ENCODE measurements at places on chromosomes 7 and 10.

GRCh38 chr7:55449992-55450535 lies 84.9 kb downstream of the LANCL2 start:
- DNase-seq: no peak

GRCh38 chr7:6151994-6152735 lies 120.3 kb downstream of the CYTH3 start:
- no peak for DNase-seq

DNA sequence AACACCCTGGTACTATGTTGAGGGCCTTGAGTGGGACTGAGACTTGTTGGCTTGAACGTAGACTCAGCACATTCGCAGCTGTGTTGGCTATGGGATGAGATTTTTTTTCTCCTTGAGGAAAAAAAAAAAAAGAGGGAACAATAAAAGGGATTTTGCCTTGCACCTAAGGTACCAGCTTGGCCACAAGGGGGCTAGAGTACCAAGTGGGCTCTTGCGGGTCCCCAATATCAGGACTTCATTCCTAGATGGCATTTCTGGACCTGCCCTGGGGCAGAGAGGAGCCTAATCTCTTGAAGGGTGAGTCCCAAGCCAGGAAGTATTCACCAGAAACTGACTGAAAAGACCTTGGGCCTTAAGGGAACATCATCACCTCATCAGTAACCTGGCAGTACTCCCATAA lies 1083.6 kb upstream of the PHF14 start:
- no peak for DNase-seq

GRCh38 chr10:43294892-43295291 lies 28.0 kb upstream of the RASGEF1A start:
- no peak for DNase-seq

DNA sequence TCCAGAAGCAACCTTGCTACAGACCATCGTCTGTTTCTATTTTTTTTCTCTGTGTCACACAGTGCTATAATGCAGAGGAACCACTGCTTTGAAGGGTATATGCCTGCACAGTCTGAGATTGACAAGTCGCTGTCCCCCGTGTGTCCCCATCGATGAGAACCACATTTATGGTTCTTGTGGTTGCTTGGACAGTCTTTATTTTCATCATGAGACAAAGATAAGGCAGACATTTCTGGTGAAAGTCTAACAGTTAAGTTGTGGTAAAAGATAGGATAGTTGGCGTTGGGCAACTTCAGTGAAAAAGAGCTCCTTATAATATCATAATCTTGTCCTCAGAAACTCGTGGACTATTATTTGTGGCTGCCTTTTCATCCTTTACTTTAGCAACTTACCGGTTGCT lies 6.3 kb upstream of the AKR1E2 start:
- no peak for DNase-seq

- no peak for DNase-seq
Measured at GRCh38 chr10:33974976-33975478, 640.6 kb upstream of the NRP1 start.

DNA sequence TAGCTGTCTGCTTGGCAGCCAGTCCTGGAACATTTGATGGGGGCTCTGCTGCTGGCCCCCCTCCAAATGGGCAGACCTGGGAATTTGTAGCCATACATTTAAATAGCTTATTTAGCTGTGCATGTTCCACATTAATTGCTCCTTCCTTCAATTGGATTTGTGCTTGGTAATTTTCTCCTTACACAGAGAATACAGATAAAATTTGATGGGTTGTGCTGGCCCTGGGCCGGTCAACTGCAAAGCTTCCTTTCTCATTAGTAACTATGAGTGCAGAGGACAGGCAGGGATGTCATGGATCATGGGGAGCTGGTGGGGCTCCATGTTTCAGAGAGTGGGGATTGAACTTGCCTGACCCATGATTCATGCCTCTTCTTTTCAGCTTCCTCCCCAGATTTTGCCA lies 201.5 kb upstream of the GHITM start:
- DNase-seq: no peak

GRCh38 chr7:55965805-55966421 lies 1.5 kb downstream of the NIPSNAP2 start:
- no peak for DNase-seq

- DNase-seq: no peak
Measured at GRCh38 chr7:36597090-36597773, 127.1 kb downstream of the AOAH start.

- DNase-seq: no peak
Measured at GRCh38 chr7:96327429-96327828, 5.5 kb upstream of the SLC25A13 start.

- no peak for DNase-seq
Measured at GRCh38 chr10:28151636-28152035, 151.2 kb downstream of the MPP7 start.

- no peak for DNase-seq
Measured at GRCh38 chr10:107715565-107715964, 551.1 kb upstream of the SORCS1 start.

- DNase-seq: peak; percentile 22
Measured at GRCh38 chr7:45021604-45022296, 21.7 kb downstream of the CCM2 start.

GRCh38 chr7:44235582-44236332 lies 35.0 kb downstream of the YKT6 start:
- no peak for DNase-seq

DNA sequence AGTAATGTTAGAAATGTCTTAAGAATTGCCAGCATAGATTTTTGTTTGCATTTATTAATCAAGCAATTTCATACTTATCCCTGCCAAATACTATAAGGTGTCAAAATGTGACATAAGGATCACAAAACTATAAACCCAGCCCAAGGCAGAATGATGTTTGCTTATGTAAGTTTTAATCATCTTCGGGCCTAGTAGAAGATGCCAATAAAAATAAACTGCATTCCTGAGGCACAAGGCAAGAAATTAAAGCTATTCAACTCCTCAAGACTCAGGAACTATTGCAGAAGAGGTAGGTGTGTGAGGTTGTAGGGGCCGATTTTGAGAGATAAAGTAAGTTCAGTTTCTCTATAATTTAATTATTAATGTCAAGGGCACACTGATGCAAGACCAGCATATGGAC lies 189.4 kb upstream of the AHR start:
- DNase-seq: no peak

DNA sequence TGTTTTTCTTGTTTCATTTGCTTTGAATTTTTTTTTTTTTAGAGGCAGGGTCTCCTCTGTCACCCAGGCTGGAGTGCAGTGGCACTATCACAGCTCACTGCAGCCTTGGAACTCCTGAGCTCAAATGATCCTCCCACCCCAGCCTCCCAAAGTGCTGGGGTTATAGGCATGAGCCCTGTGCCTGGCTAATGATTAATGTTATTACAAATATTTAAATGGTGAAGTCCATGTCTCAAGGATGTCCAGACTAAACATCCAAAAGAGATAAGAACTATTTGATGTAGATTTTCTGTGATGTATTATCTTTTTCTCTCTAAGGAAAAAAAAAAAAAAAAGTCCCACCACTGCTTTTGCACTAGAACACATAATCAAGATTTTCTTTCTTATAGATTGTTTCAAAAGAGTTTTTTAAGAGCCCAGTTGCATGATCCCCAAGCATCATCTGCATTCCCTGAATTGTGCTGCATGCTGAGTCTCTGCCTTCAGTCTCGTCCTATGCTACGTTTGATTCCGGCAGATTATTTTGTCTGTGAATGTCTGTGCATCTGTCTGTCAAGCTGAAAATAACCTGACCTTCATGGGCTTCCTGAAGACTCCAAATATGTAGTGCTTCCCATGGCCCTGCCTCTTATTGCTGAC lies 33.4 kb downstream of the MACROH2A2 start:
- no peak for DNase-seq

DNA sequence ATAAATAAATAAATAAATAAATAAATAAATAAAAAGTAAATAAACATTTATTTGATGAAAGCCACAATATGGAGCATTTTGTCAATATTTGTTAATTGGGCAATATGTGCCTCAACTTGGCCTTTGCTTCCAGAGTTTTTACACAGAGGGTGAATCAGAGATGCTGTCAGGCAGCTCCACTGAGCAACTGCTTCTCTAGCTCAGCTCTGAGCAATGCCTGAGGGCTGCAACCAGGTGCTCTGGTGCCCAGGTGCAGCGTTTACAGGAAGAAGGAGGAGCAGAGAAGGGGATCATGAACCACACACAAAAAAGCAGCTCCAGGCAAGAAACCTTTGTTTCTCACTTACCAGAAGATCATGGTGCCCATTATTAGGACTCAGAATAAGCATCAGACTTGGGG lies 876.2 kb upstream of the AUTS2 start:
- DNase-seq: no peak

DNA sequence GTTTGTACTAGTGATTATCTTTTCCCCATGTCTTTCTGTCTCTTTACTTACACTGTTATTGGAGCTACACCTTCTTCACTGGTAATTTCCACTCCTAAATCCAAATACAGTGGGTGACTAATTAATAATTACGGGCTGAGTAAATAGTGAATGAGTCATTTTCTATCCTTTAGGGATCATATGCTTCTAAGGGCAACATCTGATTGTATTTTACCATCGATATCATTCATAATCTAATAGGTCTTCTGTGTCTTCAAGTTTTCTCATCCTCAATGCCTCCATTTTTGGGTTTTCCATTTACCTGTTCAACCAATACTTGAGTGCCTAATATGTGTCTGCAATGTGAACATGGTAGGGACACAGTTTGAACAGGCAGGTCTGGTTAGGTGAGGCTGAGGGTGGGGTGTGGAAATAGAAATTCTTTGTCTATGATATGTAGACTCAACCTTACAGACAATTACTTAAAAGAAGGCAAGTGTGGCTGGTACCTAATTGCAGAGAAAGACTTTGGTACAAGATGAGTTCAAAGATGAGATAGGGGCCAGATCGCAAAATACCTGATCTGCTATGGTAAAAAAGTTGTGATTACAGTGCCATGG lies 5.9 kb upstream of the DHX32 start:
- no peak for DNase-seq

GRCh38 chr10:131657318-131657984 lies 243.4 kb upstream of the PPP2R2D start:
- DNase-seq: no peak

GRCh38 chr10:79904671-79905321 lies 44.1 kb downstream of the SFTPD start:
- peak; percentile 73 for DNase-seq

GRCh38 chr7:88792361-88792760 lies 3.2 kb downstream of the TEX47 start:
- no peak for DNase-seq

DNA sequence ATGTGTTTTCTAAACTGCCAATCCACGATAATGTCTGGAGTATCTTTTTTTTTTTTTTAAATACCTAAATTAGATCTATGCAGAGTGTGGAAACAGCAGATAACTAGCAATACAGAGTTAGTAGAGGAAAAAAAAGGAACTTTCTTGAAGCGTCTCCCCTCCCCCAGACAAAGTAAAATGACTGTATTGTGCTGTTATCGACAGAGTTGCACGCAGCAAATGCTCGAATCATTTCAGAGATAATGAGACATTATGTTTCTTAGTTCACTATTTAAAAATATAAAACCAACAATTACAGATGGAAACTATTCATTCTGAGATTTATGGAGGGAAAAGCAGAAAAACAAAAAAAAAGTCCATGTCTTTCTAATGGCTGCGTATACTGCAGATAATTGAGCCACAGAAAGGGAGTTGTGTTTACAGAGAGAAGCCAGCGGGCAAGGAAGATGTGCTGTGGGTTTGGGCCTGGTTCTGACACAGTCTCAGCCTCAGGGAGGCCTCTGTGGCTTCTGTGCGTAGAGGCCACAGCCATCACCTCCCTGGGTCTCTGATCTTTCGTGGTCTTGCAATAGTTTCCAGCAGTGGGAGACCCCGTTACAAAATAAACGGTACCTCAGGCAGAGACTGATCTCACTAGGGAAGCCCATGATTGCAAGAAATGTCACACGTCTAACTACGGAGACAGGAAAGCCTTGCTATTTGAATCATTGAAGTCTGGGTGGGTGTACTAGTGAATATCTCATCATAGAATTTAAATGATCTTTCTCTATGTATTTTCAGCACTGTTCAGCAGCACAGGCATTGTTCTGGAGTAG lies 19.1 kb upstream of the KLF6 start:
- DNase-seq: peak; percentile 72

DNA sequence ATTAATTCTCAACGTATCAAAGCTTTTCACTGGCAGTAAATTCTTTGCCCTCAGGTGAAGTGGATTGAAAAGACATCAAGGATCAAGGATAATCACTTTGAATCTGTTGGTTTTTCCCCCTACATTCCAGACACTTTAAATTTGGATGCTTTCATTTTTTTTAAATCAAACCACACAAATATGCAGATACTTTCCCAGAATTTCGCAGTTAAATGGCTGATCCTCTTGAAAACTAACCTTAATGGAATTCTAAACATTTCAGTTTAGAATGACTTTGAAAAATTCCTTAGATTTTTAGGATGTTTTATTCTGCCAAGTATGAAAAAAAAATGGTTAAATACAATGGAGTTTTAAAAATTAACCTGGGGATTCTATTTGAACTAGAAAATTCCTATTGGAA lies 325.9 kb downstream of the GFRA1 start:
- DNase-seq: no peak

DNA sequence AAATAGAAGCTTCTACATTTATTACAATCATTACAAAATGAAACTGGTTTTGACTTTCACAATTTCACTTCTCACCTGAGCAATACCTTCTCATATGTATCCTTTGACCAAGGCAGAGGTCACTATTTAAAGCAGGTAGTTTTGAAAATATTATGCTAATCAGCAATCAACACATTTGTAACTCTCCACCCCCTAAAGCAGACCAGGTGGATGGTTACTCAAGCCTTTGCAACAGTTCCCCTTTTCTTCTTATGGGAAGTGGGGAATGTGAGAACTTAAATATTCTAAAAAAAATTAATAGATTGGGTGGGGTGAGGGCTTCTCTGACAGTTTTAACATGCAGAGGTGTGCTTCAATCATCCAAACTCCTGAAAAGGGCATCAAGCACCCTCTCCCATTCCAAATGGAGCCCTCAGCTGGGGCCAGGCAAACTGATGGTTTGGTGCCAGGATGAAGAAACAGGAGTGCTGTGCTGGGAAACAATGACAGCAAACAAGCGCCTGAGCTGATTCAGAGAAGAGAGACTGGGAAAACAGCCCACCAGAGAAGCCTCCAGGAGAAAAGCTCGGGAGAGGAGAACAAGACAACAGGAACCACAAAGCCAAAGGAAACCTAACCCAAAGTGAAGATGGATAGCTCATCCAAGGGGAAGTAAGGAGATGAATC lies 17.1 kb downstream of the RAPGEF5 start:
- no peak for DNase-seq

- DNase-seq: peak; percentile 97
Measured at GRCh38 chr10:37976091-37976879, at the start of gene ZNF25. ZNF25 (minus strand) TSS chr10:37976647; CDS start chr10:37971722, 4,925 bp downstream.

DNA sequence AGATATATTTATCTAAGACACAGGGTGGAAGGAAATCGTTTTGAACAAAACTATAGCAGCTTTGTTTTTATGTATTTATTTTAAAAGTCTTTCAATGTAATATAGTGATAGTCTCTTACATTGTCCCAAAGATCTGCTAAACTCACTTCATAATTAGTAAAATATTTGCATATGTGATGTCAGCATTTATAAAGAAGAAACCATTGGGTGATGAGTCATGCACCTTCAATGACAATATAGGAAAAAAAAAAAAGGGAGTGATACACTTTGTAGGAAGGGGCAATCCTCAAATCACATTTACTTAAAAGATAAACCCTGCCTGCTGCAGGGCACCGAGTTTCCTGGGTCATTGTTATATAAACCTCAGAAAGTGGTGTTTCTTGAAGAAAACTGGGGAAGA lies 112.4 kb upstream of the SEMA3C start:
- DNase-seq: no peak

- DNase-seq: no peak
Measured at GRCh38 chr10:15748126-15748525, 28.4 kb upstream of the ITGA8 start.

GRCh38 chr7:87075671-87076404 lies 16.4 kb upstream of the ELAPOR2 start:
- no peak for DNase-seq

- DNase-seq: no peak
Measured at GRCh38 chr10:74227697-74228424, 76.8 kb downstream of the ADK start.
